Endothelial cell (in vitro differentiated cells): ENCODE measurements at places on chromosomes 3 and 15.

DNA sequence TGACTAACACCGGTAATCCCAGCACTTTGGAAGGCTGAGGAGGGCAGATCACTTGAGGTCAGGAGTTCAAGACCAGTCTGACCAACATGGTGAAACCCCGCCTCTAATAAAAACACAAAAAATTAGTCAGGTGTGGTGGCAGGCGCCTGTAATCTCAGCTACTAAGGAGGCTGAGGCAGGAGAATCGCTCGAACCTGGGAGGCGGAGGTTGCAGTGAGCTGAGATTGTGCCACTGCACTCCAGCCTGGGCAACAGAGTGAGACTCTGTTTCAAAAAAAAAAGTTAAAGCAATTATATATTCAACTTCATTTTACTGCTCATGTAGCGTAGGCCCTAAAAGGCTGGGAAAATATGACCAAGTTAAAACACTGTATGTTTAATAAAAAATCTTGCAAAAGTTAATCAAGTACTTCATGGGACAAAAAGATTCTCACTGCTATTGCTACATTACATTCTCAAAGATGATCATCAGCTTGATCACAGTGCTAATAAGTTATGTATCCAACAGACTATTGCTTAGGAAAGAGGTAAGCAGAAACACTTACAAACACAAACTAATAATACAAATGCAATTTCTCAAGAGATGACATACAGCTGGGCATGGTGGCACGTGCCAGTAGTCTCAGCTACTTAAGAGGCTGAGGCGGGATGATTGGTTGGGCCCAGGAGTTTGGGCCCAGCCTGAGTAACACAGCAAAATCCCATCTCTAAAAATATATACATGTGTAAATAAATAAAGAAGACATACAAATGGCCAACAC is 2.7 kb downstream of the COPS2 start:
- DNase-seq = no peak

GRCh38 chr3:37114251-37115145 is 59.9 kb downstream of the LRRFIP2 start:
- DNase-seq = no peak

DNA sequence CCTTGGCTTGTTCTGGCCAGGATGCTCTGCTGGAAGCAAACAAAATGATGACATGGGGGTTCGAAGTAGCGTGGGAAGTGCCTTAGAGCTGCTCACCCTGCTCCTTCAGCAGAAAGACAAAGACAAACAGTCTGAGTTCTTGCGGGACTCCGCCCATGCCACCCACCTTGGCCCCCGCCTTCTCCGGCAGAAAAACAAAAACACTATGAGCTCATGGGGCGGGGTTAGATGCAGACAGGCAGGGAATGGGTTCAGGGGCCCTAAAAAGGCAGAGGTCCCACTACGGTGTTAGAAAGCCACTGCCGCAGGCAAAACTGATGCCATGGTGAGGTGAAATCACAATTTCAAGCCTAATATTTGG is 9.7 kb upstream of the NCKIPSD start:
- DNase-seq = no peak

GRCh38 chr15:77019521-77020331 is 24.8 kb downstream of the PSTPIP1 start:
- no peak for DNase-seq

- DNase-seq = no peak
Observed at GRCh38 chr3:126130981-126131745, 47.2 kb upstream of the SLC41A3 start.
